HTR-8/SVneo (cell line): ENCODE measurements at places on chromosomes 2 and 18.

DNA sequence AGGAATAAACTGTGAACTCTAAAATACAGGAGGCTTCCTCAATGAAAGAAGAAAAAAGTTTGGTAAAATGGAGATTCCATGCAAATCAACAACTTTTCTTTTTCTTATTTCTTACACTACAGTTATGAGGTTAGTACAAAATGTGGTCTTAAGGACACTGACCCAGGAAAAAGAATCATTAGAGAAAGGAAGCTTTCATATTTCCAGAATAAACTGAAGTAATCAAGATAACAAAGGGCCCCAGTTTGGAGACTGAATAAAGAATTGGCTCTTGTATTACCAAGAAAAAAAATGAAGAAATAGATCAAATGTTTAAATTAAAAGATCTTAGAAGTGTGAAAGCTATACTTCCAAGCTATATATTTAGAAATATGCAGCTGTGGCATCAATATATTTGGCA is 72.3 kb downstream of the SLC66A3 start:
- no peak for DNase-seq

DNA sequence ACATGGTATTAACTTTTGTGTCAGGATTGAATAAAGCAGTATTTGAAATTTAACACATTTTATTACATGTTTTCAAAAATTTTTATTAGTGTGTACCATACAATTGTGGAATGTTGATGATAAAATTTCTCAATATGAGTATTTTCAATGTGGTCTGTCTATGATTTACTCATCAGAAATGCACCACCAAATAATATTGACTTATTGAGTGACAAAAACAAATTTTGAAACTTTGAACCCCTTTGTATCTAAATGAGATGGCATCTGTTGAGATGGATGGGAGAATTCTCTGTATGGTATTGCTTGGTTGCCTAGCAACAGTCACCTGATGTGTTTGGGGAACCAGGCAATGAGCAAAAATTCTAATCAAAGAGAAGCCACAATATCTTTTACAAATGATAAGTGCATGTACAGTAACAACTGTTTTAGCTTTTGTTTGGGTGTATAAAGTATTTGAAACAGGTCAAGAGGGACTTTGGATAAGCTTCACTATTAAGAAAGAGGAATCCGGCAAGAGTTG is 400.1 kb downstream of the CCDC85A start:
- no peak for DNase-seq

GRCh38 chr18:8029061-8029460 is 461.9 kb downstream of the PTPRM start:
- no peak for DNase-seq

DNA sequence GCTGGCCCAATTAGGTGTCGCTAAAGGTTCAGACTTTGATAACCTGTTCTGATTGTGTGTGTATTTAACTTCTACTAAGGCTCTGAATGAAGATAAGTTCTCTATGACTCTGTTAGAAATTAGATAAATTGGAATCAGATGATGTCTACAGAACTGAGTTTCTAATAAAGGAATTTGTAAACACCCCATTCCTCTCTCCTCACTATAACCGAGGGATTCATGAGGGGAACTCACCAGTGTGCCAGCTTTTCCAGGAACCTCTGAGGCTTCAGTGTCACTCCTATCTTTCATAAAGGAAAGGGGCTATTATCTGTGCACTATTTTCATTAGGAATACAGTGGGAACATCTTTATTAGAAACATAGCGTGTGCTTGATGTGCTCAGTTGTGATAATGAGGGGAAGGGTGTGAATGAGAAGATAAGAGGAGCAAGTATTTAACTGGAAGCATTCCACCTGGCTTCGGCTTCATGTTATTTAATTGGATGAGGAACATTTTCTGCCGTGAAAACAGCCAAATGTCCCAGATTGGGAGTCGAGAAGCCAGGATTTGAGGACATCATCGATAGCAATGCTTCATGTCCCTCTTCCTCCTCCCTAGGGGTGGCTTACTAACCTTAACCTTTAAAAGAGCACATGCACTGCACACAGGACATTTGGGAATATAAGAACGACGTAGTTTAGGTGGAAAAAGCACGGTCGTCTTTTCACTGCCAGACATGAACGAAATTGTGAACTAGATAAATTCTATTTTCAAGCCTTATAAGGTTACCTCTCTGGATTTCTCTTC is 84.8 kb upstream of the TCF4 start:
- DNase-seq = no peak

DNA sequence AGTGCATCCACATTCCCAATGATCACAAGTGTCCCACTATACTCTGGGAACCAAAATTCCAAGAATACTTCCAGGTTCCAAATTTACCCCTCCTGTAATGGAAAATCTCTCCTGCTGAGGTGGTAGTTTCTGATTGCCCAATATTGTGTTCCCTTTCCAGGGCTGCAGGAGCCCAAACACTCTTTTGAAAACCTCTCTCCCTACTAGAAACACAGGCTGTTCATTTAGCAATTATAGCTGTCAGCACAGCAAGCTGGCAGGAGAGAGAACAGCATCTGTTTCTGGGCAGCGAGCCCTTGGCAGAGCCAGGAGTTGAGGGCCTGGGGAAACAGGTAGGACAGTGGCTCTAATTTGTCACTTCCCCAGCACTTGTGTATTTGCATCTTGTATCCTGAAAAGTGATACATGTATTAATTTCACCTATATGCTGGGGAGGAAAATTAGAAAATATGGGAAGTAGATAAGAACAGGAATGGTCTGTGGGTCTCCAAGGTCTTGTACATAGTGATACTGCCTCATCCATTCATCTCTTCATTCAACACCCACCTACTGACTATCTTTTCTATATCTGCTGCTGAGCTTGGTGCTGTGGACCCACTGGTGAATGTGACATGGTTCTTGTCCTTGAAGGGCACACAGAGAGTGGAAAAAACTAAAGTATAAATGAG is 16.9 kb upstream of the PAIP2B start:
- DNase-seq = no peak

GRCh38 chr18:65788373-65788772 is 37.6 kb downstream of the CDH7 start:
- no peak for DNase-seq

GRCh38 chr2:201228271-201228911 is 31.9 kb upstream of the CASP8 start:
- no peak for DNase-seq
